Stimulated activated CD4-positive, alpha-beta T cell treated with anti-CD3 and anti-CD28 coated beads, Interleukin-2, amount 100 ng/mL, for 24 hours (primary cell): ENCODE measurements at places on chromosomes 5 and 9.
A peak's percentile ranks its signal among the peaks of the same experiment; 100 is the strongest.

DNA sequence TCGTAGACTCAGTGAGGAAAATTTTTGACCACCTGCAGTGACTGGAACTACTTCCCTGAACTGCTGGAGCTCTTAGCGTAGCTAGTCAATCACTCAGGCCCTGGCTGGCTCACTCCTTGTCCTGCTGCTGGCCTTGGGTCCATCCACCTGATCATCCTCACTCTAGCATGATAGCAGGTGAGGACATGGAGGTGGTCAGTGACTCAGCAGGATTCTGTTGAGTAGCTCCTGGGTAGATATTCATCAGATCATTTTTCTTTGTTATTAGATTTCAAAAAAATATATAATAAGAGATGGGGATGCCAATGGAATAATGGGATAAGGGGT is 25.0 kb upstream of the SEMA4D start:
- no peak for DNase-seq

GRCh38 chr9:87327575-87328125 is 170.0 kb upstream of the DAPK1 start:
- DNase-seq, result no peak

- no peak for DNase-seq
Measured at GRCh38 chr9:122800066-122801060, at the start of gene OR1K1. Gene OR1K1, plus strand, starts transcription at chr9:122800123. Its CDS starts 0 bp downstream, at chr9:122800123.

DNA sequence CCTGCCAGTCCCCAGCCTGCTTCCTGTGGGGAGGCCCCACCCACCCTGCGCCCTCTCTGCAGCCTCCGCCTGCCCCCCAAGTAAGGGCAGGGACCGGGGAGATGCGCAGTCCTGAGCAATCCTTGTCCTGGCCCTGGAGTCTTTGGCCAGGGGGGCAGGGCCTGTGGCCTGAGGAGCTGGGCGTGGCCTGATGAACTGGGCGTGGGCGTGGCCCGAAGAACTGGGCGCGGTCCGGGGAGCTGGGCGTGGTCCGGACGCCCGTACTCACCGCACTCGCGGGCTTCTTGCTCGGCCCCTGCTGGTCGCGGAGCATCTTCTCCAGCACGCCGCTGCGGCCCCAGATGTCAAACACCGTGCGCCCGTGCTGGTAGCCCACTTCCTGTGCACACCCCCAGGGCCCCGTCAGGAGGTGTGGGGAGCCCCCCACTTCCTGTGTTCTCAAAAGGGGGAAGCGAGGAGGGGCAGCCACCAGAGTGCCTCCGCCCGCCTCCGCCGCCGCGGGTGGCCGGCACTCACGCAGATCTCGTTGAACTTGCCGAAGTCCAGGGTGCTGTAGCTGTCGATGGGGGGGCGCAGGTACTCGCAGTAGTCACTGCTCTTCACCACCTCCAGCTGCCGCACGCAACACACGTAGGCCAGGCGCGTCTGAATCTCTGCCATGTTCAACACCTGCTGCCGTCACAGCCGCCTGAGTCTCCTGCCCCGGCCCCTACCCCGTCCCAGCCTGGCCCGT is 2.7 kb upstream of the NSMF start:
- DNase-seq, result peak; percentile 86

DNA sequence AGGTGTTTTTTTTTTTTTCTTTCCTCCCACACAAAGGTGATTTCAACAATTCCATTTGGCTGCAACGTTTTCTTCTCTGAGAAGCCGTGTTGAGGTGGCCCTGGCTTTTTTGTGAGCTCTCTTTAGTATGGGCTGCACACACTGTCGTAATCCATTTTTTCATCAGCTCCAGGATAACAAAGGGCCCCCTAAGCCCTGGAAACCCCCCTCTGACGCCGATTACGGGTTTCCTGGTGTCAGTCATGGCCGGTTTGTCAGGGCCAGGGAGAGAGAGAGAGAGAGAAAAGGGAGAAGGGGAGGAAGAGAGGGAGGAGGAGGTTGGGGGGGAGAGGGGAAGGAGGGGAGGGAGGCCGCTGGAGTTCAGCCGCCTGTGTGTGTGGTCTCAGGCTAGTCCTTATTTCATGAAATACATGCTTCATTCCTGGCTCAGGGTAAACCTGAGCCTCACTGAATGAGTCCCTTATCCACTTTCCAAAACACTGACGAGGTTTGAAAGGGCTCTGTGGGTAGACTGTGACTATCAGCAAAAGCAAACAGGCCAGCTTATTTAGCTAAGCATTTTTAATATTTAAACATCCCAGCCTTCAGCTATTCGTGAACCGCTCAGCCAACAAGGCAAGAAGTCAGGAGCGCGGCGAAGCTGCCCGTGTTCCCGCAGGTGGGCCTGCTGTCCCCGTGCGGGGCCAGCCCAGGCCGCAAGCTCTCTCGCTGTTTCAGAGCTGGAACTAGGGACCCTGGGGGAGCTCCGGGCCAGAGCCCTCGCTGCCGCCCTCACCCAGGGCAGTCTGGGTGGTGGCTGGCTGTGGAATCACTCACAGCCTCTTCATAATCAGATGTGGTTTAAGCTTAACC is 172.8 kb downstream of the ERCC6L2 start:
- no peak for DNase-seq

- DNase-seq, result no peak
Measured at GRCh38 chr5:23234197-23234596, 273.2 kb upstream of the PRDM9 start.

GRCh38 chr9:86464242-86464641 is 110.0 kb upstream of the TUT7 start:
- DNase-seq, result no peak

- no peak for DNase-seq
Measured at GRCh38 chr5:76851728-76852369, 2.0 kb downstream of the S100Z start.

GRCh38 chr9:20355022-20355421 is 267.3 kb downstream of the MLLT3 start:
- no peak for DNase-seq

DNA sequence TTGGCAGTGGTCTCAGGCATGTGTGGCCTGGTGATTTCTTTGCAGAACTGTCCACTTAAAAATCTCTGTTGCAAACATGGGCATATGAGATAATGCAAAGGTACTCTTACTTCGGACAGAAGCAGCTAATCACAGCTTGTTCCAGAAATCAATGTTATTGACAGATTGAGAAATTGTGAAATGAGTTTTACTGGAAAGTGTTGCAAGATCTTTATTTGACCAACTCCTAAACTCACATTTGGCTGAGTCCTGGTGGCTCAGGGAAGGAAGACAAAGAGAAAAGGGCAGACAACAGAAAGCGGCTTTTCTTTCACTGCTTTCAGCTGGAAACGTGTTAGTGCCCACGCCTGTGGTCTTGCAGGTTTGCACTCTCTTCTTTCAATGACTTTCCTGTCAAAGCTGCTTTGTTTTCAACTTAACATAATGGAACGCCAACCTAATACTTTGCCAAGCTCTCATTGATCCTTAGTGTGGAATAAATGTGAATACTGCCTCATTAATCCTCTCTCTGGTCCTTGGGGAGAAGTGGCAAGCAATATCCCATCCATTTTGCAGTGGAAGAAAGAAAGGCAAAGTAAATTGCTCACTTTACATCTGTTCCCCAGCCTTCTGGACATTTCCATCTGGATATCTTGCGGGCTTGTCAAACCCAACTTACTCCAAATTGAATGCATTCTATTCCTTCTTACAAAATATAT is 586.4 kb downstream of the LRRC70 start:
- DNase-seq, result no peak

DNA sequence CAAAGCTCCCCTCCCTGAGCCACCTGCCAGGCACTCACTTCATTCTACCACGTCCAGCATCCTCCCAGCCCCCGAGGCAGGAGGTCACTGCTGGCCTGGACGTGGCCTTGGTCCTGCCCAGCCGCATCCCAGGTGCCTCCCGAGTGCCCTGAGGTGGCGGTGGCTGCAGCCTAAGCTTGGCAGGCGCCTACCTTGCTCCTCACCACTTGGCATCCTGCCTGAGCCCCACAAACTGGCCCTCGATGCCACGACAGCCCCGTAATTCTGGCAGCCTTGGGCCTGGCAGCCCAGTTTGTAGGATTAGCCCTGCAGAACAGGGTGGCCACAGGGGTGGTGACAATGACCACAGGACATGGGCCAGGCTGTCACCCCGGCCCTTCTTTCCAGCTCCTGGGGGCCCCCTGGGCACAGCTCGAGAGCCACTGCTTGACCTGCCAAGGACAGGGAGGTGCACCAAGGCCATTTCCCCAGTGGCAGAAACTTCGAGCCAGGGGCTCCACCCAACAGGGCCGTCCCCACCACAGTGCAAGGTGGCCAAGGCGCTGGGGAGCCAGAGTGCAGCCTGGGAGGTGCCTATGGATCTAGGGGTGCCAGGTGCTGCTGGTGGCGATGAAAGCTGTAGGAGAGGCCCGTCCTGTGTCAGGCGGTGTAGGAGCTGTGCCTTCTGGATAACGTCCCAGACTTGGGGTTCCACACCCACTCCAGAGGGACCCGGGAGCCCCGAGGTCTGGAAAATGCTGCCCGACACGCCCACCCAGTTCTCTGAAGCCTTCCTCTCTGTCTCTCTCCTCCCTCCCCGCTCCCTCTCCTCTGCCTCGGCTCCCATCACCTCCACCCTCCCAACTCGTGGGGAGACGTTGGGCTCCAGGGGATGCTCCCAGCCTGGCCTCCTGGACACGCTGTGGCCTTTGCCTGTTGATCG is 18.4 kb downstream of the NKD2 start:
- DNase-seq, result no peak

DNA sequence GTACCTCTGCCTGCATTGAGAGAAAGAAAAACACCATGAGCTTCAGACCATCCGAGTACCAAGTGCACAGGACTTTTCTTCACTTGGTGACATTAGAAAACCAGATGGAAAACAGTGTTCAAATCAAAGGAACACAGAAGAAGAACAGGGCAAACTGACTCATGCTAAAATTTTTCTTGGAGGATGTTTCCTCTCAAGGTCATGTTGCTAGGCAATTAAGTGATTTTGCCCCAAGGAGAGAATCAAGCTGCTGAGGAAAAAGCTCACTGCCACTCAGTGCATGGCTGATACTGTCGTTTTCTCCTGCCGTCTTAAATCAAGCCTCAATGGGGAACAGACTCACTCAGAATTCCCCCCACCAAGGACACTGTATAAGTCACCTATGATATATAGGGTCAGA is 57.9 kb upstream of the SIMC1 start:
- DNase-seq, result no peak

- no peak for DNase-seq
Measured at GRCh38 chr5:9428272-9428671, 117.6 kb downstream of the SEMA5A start.

DNA sequence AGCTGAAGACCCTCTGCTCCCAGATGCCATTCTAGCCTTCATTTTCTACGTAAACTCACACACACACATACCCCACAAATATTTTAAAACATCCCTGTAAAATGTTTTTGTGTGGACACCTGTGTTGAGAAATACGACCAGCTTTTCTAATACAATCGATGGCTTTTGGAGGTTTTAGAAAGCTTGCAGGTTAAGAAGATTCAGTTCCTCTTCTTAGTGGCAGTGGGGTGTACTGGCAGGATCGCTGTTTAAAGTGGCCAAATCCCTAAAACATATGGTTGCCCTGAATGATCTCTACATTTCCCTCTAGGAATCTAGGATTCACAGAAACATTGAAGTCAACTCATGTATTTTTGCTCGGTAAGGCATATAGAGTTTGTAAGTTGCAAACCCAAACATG is 236.3 kb downstream of the NSG2 start:
- no peak for DNase-seq

DNA sequence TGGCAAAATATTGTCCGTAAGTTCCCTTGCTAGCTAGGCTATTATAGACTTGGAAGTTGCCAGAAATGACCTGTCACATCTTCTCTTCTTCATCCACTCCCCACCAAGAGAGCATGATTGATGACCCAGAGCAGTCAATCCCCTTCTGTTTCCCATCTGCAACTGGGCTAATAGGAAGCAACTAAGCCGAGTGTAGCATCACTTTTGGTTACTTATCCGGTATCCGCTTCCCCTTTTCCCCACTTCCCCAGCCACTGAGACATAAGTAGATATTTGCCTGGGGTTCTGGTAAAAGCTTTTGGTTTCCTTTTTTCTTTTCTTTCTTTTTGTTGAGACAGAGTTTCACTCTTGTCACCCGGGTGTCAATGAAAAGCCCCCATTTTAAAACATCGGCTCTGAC is 29.4 kb upstream of the LIFR start:
- no peak for DNase-seq

DNA sequence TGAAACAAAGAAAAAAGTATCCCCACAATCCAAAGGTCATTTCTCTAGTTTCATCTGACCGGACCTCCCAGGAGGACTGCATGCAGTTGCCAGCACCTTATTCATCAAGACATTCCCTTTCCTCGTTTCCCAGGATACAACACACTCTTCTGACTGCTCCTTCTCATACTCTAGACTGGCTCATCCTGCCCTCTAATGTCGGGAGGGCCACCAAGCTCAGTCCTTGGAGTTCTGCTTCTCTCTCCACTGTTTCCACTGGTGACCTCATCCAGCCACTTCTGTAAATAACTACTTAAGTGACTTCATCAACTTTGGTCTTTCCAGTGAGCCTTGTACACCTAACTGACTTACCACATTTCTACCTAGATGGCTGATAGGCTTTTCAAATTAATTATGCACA is 179.1 kb downstream of the EPB41L4A start:
- DNase-seq, result no peak

DNA sequence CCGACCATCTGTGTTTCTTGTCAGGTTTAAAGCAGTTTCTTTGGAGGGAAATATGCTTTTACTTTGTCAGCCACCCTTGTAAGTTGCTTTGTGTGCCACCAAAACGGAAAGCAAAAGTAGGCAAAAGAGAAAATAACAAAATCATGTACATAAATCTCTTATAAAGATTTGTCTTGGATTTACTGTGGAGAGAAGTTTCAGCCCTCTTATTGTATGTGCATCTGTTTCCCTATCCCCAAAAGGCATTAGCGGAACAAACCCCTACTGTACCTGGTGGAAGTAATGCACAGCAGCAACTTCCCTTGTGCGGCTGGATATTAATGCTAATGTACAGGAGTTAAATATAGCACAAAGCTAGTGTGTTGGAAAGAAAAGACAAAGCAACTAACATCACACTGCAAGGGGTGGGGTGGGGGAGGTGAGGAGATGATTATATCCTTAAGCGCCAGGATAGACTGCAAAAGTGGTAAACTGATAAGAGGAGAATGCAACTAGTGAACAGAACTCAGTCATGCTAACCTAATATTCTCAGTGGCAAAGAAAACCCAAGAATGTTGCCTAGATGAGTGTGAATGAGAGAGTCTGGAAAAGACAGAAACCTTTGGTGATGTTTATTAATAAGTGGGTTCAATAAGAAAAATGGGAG is 396.5 kb upstream of the MEF2C start:
- DNase-seq, result no peak
